ENCODE measurements at places on chromosomes 2 and 18. TPM values are rescaled to one million over a fixed set of nuclear protein-coding genes. Genes with fewer than 3 reads are reported as not detected.
A peak's percentile ranks its signal among the peaks of the same experiment; 100 is the strongest.

DNA sequence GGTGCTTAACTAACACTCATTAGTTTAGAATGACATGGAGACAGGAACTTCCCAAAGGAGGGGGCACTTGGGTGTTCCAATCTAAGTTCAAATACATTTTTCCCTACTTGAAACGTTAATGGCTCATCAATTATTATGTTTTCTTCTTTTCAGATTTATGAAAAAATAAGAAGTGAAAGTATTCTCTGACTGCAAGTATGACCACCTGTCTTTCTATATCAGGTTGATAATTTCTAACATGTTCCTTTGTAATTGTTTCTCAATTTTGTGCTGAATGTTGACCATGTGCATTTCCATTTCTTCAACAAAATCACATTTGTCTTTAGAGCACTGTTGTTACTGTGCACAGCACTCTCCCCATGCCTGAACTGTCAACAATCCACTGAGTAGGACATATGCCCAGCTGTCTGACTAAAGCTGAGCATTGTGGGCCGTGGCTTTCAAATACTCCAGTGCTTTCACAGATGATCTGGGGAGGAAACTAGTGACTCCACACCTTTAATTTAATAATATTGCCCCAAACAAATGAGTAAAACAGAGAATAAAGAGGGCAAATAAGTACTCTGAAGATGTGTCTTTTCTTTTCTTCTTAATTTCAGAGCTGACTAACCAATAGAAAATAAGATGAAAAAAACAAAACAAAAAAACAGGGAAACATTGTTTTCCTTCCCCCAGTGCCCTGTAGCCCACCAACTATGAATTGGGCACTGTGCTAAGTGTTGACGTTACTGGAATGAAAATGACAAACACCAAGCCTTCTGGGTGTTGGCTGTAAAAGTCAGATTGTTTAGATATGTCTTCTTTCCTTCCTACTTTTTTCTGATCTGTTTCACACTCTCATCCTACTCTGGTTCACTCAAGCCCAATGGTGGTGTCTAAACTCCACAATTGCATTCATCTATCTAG lies 16.0 kb downstream of the LANCL1 start:
- no peak overlapping the region for H3K27ac ChIP-seq
- no peaks in the 10 kb centered on the region for H3K27me3 ChIP-seq
- H3K4me3 ChIP-seq: no peak overlapping the region
- H3K4me1 ChIP-seq: no peaks in the 10 kb centered on the region

DNA sequence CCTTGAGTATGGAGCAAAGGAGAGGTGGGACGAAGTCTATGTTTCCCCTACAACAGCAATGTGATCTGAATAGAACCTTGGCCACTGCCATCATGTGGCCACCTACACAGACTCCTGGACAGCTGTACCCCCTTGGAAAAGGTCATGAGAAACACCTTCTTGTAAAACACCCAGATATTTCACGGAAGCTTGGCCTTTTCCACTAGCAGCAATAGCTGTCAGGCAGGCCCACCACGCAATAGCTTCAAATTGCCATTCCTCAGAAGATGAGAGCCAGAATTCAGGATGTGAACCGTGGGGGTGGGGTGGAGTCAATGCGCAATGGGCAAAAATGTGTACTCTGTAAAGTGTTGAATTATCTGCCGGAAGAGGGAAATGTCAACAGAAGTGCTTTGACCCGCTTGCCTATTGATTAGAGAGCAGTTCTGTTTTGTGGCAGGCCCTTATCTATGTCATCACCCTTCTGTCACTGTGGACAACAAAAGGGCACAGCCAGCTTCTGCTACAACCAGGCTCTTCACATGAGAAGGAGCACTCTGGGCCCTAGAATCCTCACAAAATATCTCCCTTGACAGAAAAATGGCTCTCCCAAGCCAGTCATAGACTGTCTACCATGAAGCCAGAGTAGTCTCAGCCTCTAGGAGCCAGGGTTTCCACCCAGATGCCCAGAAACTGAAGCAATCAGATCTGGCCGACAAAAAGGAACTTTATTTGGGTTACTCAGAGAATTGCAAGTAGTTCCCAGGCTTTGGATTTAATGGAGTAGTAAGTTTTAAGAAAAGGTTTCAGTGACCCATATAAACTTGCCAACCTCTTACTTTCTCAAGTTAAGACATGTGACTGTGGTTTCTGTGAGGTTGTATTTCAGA lies 9.5 kb downstream of the INPP1 start:
- peaks cover 5% of the 10 kb centered on the region for H3K4me1 ChIP-seq
- peaks cover 2% of the 10 kb centered on the region for H3K36me3 ChIP-seq
- H3K27ac ChIP-seq: no peak overlapping the region
- H3K27me3 ChIP-seq: no peaks in the 10 kb centered on the region
- no peak for DNase-seq

DNA sequence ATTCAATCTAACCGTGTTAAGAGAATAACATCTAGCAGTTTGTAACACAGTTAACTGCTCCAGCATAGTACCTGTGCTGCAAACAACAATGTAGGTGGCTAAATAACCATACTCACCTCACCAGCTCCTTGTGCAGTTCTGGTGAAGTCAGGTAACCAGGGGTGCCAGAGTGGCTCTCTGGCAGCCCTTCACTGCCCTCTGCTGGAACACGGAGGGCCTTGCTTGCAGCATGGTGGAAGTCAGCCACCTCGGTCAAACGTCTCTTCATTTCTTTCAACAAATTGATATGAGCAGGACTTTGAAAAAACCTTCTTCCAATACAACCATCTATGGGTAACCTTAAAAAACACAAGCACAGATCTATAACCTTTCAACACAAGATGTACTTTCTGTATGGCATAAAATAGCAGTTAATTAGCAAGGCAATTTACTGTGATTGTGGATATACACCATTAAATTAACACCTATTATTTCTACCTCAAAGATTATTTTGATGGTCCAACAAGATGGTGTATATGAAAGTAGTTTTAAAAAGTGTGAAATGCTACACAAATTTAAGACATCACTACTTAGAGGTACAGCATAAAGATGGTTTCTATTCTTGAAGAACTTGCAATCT lies 56.6 kb downstream of the EPG5 start:
- no peak overlapping the region for H3K4me3 ChIP-seq
- H3K27me3 ChIP-seq: no peaks in the 10 kb centered on the region
- no peak overlapping the region for H3K27ac ChIP-seq
- DNase-seq: peak; percentile 75
- H3K4me1 ChIP-seq: no peaks in the 10 kb centered on the region
- peaks cover 71% of the 10 kb centered on the region for H3K36me3 ChIP-seq

INSIG2 gene
- 20.5 TPM for total RNA-seq

- H3K4me3 ChIP-seq: no peak overlapping the region
- H3K4me1 ChIP-seq: no peaks in the 10 kb centered on the region
- no peak for DNase-seq
- H3K27me3 ChIP-seq: no peaks in the 10 kb centered on the region
These were observed 85.6 kb downstream of the ZNF804A start for GRCh38 chr2:184683911-184684310.

- H3K27ac ChIP-seq: peak overlapping the region; percentile 72
- H3K27me3 ChIP-seq: no peaks in the 10 kb centered on the region
- H3K36me3 ChIP-seq: peaks cover 7% of the 10 kb centered on the region
These were observed 861 bp upstream of the SEMA4C start for GRCh38 chr2:96870626-96871255.

GRCh38 chr18:1663879-1664705 lies 759.4 kb downstream of the ADCYAP1 start:
- H3K27me3 ChIP-seq: no peaks in the 10 kb centered on the region
- H3K36me3 ChIP-seq: no peaks in the 10 kb centered on the region
- DNase-seq: peak; percentile 4
- H3K4me3 ChIP-seq: no peak overlapping the region
- H3K27ac ChIP-seq: no peak overlapping the region

PLA2R1 gene
- not detected for total RNA-seq

GRCh38 chr18:8339952-8340351 lies 269.3 kb upstream of the RAB12 start:
- no peak for DNase-seq
- H3K36me3 ChIP-seq: no peaks in the 10 kb centered on the region
- no peak overlapping the region for H3K4me3 ChIP-seq

IL36G gene
- not detected for total RNA-seq

CLHC1 gene
- 5.6 TPM for total RNA-seq

GRCh38 chr2:97951155-97951680 lies 44.5 kb downstream of the TMEM131 start:
- no peaks in the 10 kb centered on the region for H3K27me3 ChIP-seq
- H3K27ac ChIP-seq: no peak overlapping the region
- no peak for DNase-seq
- no peaks in the 10 kb centered on the region for H3K36me3 ChIP-seq
- peaks cover 7% of the 10 kb centered on the region for H3K4me1 ChIP-seq

ZNF516 gene
- 49.1 TPM for total RNA-seq

DNA sequence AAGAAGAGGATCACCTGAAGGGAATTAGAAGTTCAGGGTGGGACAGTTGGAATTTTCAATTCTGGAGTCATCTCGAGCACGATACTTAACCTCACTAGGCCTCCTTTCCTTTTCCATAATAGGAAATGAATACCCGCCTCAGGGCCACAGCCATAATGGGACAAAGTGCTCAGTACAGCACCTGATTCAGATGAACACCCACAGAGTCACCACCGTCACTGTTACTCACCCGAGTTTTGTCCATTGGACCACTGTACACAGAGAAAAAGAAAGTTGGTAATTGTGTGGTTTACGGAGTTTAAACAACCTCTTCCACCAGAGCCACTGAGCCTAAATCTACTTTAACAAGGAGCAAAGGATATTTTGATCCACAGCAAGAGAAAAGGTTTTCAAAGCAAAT lies 122.0 kb upstream of the NDUFV2 start:
- no peak overlapping the region for H3K4me3 ChIP-seq
- DNase-seq: no peak
- no peaks in the 10 kb centered on the region for H3K36me3 ChIP-seq
- H3K27ac ChIP-seq: no peak overlapping the region

GRCh38 chr2:38218591-38218991 lies 142.6 kb upstream of the CYP1B1 start:
- peaks cover 9% of the 10 kb centered on the region for H3K27me3 ChIP-seq
- no peaks in the 10 kb centered on the region for H3K36me3 ChIP-seq
- H3K27ac ChIP-seq: no peak overlapping the region
- DNase-seq: no peak
- H3K4me3 ChIP-seq: no peak overlapping the region

DNA sequence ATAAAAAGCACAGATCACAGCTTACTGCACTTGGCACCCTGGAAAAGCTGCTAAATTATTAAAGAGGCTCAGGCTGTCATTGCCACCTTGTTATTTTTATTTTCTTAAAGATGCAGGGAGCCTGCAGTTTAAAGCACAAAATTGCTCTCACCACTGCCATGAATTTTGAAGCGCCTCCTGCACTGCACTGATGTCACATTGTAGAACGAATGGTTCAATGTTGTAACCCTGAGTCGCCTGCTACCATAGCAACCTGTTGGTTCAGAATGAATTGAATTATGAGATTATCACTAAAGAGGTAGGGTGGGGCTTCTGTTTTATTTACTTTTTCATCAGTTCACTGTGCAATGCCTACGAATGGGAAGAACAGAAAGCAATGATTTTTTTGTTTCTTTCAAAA lies 16.5 kb downstream of the SCG2 start:
- no peaks in the 10 kb centered on the region for H3K4me1 ChIP-seq
- no peaks in the 10 kb centered on the region for H3K36me3 ChIP-seq
- no peak overlapping the region for H3K4me3 ChIP-seq
- no peak for DNase-seq

KATNAL2 gene
- total RNA-seq: 0.45 TPM

FHL2 gene
- total RNA-seq: 0.26 TPM

GRCh38 chr2:235765181-235765820 lies 271.5 kb downstream of the AGAP1 start:
- no peaks in the 10 kb centered on the region for H3K4me1 ChIP-seq
- H3K4me3 ChIP-seq: no peak overlapping the region
- DNase-seq: no peak
- H3K36me3 ChIP-seq: no peaks in the 10 kb centered on the region
- H3K27me3 ChIP-seq: no peaks in the 10 kb centered on the region

DNA sequence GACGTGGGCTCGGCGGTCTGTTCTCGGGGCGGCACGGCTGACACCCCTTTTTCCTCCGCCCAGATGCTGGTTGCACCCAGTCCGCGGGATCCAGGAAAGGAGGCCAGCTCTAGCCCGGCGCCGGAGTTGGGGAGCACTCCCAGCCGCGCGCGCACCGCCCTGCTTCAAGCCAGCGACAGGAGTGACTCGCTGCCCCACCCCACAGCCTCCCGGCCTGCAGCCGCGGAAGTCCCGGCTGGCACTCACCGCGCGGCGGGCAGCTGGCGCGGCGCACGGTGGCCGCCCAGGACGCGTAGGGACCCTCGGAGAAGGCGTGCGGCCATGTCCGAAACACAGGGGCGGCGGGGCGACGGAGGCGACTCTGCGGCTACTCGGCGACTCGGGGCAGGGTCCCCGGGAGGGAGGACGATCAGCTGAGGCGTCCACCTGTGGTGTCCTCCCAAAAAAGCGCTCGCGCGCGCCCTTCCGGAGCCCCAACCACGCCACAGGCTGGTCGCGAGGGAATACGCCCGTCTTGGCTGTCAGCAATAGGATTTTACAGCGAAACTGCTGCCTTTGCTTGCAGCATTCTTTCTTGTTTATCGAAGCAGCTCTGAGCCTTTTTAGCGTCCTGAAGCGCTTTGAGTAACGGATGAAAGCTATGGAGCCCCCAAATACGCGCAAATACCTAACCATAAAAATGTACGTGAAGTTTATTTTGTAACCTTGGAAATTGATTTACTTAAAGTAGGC lies at the start of gene ACADL:
ACADL (minus strand) TSS at position 507 of the 732 bp plus-strand sequence; CDS start at position 323, 184 bp downstream.
- H3K36me3 ChIP-seq: no peaks in the 10 kb centered on the region
- H3K4me3 ChIP-seq: no peak within 1 kb of the TSS
- peaks cover 21% of the 10 kb centered on the region for H3K27me3 ChIP-seq
- no peak within 1 kb of the TSS for H3K27ac ChIP-seq

DNA sequence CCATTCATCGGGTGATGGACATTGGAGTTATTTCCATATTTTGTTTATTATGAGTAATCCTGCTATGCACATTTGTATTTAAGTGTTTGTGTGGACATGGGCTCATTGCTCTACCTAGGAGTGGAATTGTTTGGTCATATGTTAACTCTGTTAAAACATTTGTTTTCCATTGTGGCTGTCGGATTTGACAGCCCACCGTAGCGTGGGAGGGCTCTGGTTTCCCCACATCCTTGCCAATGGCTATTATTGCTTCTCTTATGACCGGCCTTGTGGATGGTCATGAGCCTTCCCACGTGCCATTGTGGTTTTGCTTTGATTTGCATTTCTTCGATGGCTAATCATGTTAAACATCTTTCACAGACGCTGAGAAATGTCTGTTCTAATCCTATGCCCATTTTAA lies 92.0 kb downstream of the ZNF236 start:
- no peak overlapping the region for H3K27ac ChIP-seq
- no peaks in the 10 kb centered on the region for H3K4me1 ChIP-seq
- peaks cover 86% of the 10 kb centered on the region for H3K36me3 ChIP-seq
- no peak overlapping the region for H3K4me3 ChIP-seq
- no peaks in the 10 kb centered on the region for H3K27me3 ChIP-seq
- DNase-seq: no peak

GRCh38 chr18:49742316-49743116 lies 70.8 kb downstream of the ACAA2 start:
- no peak overlapping the region for H3K27ac ChIP-seq
- no peaks in the 10 kb centered on the region for H3K27me3 ChIP-seq
- no peaks in the 10 kb centered on the region for H3K4me1 ChIP-seq

RGPD4 gene
- not detected for total RNA-seq
